ENCODE measurements at places on chromosomes 13 and 19.

GRCh38 chr13:106467427-106468122, 67.9 kb downstream of the EFNB2 start:
- no peak for DNase-seq

DNA sequence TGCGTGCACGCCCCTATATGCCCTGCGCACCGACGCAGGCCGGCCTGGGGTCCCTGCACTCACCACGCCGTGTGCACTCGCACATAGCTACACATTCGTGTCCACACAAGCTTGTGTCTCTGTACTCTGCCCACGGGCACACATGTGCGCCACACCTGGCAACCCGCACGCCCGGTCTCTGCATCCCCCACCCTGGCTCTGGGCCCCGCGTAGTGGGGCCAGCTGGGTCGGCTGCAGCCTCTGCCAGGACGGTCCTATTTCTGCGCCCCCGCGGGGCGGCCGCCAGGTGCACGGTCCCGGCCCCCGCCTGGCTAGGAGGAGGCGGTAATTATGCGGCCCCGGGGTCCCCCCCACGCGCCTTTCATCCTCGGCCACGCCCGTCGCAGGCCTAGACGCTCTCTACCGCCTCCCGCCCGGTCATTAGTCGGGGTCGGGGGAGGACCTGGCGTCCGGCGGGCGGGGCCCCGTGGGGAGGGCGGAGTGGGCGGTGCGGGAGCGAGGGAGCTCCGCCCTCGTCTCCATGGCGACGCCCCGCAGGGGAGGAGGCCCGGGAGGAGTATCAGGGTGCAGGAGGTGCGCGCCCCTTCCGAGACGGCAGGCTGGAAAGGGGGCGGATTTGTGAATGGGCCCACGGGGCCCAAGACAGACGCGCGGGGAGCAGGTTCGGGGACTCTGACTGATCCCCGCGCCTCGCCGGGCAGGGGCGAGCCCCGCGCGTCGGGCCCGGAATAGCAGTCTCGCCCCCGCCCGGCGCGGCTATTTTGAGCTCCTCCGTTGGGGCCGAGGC, 2.8 kb upstream of the CIRBP start:
- peak; percentile 52 for DNase-seq

DNA sequence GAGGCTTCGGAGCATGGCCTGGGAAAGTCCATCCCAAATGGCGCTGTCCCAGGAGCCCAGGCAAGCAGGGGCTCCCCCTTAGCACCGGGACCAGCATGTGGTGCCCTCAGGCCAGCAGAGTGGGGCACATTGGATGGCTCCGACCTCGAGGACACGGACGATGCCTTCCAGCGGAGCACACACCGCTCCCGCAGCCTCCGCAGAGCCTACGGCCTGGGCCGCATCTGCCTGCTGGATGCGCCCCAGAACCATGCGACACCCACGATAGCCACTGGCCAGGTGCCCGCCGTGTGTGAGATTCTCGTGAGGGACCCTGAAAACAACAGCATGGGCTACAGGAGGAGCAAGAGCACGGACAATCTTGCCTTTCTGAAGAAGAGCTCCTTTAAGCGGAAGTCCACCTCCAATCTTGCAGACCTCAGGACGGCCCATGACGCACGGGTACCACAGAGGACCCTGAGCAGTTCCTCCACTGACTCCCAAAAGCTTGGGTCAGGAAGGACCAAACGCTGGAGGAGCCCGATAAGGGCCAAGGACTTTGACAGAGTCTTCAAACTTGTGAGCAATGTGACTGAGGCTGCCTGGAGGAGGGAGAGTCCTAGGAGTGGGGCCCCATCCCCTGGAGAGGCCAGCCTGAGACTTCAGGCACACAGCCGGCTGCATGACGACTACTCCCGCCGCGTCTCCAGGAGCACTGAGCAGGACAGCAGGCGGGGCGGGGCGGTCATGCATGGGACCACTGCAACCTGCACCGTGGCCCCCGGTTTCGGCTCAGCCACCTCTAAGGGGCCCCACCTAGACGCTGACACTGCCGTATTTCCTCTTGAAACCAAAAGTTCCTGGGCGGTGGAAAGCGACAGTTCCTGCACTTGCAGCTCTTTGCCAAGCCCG, 63.1 kb downstream of the SPATA13 start:
- no peak for DNase-seq

DNA sequence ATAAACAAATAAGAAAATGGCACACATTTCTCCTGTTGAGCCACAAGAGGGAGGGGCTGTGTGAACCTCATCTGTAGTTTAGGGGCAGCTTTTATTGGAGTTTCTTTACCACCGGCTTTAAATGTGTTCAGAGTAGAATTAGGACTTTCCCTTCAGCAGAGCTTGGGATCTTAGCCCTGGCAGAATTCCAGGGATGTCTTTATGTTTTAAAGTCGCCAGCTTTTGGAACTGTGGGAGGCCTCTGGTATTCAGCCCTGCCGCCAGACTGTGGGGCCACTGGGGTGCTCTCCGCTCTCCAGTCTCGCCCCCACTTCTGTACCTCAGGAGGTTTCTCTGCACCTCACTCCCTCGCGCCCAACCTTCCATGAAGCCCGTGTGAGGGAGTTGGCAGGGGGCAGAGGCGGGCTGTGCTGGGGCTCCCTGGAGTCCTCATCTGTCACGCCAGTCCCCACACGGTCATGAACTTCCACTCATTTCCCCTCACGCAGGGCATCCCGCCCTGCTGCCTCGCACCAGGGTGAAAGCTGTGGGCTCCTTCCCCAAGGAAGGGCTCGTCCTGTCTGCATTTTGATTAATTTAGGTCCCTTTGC, 31.5 kb downstream of the CCDC8 start:
- no peak for DNase-seq

DNA sequence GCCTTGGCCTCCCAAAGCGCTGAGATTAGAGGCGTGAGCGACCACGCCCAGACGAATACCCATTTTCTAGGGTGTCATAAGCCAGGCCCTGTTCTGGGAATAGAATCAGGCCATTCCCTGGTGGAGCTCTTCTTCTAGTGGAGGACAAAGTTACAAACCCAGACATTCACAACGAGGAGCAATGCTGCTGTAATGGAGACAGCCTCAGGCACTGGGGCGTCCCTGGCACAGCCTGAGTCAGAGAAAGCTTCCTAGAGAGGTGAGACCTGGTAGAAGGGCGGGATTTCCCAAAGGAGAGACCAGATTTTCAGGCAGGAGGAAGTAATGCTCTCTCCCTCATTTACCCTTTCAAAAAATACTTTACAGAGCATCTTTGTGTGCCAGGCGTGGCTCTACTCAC, 12.7 kb downstream of the PRKCG start:
- DNase-seq = no peak

GRCh38 chr19:42563352-42564210, 31.1 kb downstream of the CEACAM8 start:
- no peak for DNase-seq

GRCh38 chr13:27034678-27035111, 136.9 kb downstream of the USP12 start:
- no peak for DNase-seq

GRCh38 chr13:31587698-31588266, 151.5 kb upstream of the RXFP2 start:
- DNase-seq = no peak
